ENCODE measurements at places on chromosomes 7 and 10.
A peak's percentile ranks its signal among the peaks of the same experiment; 100 is the strongest.

DNA sequence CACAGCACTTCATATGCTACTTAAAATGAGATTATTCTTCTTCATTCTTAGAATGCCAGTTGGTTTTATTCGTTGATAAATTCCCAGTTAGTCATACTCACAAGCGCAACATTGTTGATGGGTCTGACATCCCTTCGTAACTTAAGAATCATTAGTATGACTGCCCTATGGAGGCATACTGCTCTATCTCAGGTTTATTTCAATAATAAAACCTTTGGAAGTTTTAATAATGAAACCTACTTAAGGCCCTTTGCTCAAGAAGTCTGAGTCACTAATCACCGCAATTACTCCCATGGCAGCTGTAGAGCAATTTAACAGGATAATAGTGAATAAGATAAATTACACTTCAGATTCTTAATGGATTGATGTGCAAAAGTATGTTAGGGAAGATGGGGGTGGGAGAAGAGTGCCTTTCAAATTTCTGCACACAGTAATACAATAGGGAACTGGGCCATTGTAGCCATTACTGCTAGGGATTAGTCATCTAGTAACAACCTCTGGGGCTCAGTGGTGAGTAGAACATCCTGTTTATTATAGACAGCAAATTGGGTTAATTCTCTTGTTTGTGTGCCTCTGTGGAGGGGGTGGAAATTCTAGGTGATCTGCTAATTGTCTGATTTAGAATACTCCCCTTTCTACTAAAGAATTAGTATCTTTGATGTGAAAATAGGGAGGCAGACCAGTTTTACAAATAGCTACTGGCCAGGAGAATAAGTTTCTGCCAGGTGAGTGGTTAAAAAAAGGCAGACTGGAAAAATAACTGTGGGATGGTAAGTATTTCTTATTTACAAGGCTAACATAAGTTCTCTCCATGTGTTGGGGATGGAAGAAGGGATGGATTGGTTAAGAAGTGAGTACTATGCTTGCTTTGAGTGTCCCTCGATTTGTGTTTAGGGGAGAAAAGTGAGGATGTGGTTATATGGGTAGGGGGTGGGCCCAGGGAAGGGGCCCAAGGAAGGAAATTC is 74.5 kb upstream of the VKORC1L1 start:
- DNase-seq: peak; percentile 44

DNA sequence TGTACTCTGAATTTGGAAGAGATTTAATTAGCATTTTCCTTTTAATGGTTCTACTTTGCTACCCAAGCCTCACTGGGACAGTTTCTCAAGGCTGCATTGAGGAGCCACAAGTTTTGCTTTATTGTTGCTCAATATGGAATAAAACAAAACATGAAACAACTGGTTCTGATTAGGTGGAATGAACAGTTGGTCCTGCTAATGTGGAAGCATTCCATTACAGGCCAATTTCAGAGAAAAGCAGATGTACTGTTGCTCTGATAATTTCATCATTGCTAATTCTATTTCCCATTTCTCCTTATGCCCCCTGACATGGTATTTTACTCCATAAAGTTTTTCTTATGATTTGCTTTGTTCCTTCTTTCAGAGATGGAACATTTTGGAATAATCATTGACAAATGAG is 66.0 kb upstream of the PAPSS2 start:
- peak; percentile 87 for DNase-seq

DNA sequence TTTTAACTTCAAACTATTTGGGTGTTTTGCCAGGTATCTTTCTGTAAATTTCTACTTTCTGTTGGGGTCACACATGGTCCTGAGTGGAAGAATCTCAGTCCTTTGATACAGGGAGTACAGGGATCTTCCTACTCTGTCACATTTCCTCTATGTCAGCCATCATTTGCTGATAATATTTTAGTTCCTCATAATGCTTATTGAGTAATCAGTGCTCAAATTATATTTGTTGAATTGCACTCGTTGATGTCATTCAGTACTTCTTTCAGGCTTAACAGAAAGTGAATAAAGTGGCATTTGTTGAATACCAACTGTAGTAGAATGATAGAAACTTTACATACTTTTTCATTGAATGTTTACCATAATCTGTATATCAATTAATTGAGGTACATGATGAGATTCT is 31.9 kb downstream of the WDR11 start:
- no peak for DNase-seq

- DNase-seq: no peak
Observed at GRCh38 chr10:109647627-109648026, 275.7 kb downstream of the XPNPEP1 start.

DNA sequence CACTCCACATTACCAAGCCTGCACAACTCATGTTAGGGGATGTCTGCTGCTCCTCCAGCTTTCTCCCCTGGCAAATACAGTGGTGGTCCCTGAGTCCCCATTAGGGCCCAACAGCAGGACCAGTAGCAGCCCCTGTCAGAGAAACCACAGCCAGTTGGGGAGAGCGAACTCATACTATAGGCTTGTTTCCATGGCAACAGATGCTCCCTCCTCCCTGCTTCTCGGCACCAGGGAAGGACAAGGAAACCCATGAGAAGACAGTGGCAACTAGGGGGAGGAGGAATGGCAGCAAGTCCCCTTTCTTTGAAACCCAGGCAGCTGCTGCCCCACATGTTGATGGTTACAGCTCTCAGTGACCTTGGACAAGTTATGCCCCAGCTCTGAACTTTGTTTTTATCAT is 326.4 kb downstream of the KCNMA1 start:
- no peak for DNase-seq

GRCh38 chr7:47588704-47589225 is 6.9 kb upstream of the TNS3 start:
- no peak for DNase-seq
